Fibroblast of skin of scalp (primary cell): ENCODE measurements at places on chromosomes 1 and 21.

DNA sequence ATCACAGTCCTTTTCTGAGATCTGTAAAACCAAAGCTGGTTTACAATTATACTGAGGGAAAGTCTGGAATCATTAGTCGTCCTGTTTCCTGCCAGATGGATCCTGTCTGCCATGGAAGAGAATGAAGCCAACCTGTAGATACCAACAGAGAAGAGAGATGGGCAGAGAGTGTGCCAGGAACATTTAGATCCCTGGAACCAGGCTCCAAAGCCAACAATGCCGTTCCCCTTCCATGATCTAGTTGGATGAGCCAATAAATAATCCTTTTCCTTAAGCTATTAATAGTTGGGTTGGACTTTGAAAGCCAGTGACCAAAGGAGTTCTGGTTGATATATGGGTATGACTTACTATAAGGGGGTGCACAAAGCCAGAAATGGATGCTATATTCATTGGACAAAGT is 15.0 kb downstream of the CAPN8 start:
- DNase-seq, result no peak

GRCh38 chr1:68321084-68321685 is 88.9 kb upstream of the WLS start:
- peak; percentile 54 for DNase-seq

DNA sequence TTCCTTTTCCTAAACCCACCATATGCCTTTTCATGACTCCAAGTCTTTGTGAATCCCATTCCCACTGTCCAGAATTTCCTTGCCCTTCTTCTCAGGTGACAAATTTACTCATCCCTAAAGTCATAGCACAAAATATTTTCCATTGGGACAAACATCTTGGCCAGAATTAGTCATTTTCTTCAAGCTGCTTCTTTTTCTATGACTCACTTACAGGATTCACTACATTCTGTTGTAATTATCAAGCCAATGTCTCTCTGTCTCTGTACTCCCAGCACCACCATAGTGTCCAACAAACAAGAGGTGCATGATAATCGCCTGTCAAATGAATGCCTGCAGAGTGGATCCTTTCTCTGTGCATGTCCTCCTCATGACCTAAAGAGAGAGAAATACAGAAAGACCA is 37.8 kb downstream of the SGIP1 start:
- DNase-seq, result peak; percentile 76

GRCh38 chr1:12485231-12486058 is 132.6 kb downstream of the DHRS3 start:
- peak; percentile 72 for DNase-seq

GRCh38 chr1:26034504-26035202 is 11.3 kb downstream of the SLC30A2 start:
- DNase-seq, result no peak

- no peak for DNase-seq
Observed at GRCh38 chr1:183891158-183891856, 86.4 kb downstream of the RGL1 start.

- DNase-seq, result peak; percentile 73
Observed at GRCh38 chr1:17636612-17637011, 97.1 kb downstream of the ARHGEF10L start.

GRCh38 chr1:190679454-190679853 is 201.8 kb upstream of the BRINP3 start:
- no peak for DNase-seq

GRCh38 chr1:205934788-205935187 is 8.5 kb downstream of the SLC26A9 start:
- no peak for DNase-seq

DNA sequence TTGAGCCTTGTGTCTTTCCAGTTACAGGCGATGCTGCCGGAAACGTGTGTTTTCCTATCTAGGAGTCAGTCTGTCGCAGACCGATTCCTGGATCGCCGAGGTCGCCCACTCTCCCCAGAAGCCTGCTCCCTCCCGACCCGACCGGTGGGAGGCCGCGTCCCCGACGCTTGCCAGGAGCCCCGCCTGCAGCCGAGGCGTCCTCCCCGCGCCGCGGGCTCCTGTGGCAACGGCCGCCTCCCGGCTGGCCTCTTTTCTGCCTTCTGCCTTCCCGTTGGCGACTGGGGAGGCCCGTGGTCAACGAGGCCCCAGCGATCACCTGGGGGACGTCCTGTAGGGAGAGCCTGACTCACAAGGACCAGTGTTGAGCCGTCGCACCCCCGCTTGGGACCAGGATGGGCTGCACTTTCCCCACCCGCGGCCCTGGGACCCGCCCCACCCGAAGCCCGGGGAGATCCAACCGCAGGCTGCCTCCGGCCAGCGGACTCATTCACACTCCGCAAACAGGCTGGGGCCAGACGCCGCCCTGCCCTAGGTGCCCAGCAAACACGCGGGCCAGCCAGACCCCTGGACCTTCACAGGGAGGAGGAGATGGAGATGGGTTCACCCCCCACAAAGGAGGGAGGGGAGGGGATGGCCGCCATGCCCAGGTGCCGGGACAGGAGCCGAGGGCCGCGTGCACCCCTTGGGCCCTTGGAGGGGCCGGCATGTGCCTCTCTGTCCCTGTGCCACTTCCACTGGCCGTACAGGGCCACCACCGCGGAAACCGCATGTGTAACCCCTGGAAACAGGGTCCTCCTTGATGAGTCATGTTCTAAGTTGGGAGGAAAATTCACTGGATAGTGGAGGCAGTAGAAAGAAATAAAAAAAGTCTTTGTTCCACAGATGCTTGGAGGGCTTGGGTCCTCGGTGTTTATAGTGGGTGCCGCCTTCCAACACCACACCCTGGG is 7.2 kb upstream of the COL6A1 start:
- DNase-seq, result peak; percentile 78

DNA sequence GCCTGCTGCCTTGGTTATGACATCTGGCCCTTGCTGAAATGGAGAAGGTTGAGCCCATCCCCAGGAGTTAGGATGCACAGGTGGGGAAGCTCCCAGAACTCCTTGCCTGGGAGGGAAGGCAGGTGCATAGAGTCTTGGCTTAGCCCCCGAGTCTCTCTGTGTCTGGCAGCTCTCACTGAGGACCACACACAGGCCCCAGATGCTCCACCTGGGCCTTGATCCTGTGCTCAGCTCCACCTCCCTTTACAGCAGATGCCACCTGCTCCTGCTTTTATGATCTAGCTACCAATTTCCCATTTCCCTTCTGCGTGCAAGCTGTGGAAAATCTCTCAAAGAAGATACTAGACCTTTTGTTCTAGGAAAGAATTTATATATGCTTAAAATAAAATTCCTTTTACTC is 28.8 kb upstream of the KCNJ6 start:
- no peak for DNase-seq

DNA sequence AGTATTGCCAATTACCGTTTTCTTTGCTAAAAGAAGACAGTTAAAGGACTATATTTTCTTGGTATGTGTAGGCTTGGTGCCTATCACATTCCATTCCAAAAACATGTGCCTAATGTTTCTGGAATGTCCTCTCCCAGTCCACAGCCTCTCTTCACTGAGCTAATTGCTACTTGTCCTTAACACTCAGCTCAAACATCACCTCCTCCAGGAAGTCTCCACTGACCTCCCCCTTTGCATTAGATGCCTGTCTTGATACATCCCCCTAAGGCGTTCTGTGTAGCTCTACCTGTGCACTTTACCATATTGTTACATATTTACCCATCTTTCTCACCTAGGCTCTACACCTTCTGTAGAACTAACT is 195.6 kb upstream of the CAMK1G start:
- peak; percentile 78 for DNase-seq

- no peak for DNase-seq
Observed at GRCh38 chr1:246527402-246528088, 20.5 kb upstream of the SMYD3 start.

DNA sequence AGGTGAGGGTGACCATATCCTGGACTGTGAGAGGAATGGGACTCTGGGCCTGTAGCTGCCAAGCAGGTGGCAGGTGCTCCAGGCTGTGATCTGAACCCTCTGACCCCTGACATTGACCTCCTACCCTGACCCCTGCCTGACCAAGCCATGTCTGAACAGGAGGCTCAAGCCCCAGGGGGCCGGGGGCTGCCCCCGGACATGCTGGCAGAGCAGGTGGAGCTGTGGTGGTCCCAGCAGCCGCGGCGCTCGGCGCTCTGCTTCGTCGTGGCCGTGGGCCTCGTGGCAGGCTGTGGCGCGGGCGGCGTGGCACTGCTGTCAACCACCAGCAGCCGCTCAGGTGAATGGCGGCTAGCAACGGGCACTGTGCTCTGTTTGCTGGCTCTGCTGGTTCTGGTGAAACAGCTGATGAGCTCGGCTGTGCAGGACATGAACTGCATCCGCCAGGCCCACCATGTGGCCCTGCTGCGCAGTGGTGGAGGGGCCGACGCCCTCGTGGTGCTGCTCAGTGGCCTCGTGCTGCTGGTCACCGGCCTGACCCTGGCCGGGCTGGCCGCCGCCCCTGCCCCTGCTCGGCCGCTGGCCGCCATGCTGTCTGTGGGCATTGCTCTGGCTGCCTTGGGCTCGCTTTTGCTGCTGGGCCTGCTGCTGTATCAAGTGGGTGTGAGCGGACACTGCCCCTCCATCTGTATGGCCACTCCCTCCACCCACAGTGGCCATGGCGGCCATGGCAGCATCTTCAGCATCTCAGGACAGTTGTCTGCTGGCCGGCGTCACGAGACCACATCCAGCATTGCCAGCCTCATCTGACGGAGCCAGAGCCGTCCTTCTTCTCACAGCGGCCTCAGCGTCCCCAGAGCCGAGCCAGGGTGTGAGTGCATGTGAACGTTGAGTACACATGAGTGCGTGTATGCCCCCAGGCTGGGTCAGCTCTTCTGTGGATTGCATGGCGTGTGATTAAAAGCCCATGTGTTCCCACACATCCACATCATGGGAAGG is 3.1 kb downstream of the TMEM125 start:
- DNase-seq, result no peak

GRCh38 chr21:16218682-16219343 is 489.0 kb downstream of the USP25 start:
- DNase-seq, result no peak

- DNase-seq, result no peak
Observed at GRCh38 chr1:10456661-10457060, 6.8 kb downstream of the CORT start.

DNA sequence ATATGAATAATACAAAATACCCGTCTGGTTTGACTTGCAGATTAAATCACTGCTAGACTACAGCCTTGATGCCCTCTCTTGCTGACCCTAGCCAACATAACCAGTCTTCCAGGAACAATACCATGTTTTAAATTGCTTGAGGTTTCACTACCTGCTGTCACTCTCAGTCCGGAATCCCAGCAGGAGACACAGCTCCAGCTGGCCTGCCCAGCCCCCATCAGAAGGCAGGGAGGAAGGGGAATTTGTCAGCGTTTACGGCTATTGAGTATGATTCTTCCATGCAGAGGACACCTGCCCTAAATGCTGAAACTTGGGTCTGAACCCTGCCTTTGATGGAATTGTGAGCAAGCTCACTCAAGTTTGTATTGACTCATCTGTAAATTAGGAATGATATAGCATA is 33.0 kb downstream of the ZNF496 start:
- no peak for DNase-seq

DNA sequence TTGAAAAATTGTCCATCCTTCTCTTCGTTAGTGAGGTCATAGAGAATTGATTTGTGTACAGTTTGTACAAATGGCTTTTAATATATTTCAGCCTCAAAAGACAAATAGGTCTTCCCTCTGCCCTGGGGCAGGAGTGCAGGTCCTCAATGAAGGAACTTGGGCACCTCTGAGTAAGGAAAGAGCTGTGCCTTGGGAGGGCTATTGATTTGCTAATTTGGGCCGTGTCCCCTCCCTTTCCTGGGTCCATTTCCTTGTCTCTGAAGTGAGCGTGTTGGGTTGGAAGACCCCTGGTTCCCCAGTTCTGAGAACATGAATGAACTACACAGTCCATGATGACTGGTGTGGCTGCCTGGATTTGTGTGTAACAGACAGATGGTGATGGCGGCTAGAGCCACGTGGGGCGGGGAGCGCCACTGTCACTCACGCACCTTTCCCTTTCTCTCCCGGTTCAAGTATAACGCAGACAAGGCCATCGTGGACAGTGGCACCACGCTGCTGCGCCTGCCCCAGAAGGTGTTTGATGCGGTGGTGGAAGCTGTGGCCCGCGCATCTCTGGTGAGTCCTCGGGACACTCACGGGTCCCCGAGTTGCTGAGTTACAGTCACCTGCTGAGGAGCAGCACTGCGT is 71.0 kb upstream of the FAM3B start:
- no peak for DNase-seq

DNA sequence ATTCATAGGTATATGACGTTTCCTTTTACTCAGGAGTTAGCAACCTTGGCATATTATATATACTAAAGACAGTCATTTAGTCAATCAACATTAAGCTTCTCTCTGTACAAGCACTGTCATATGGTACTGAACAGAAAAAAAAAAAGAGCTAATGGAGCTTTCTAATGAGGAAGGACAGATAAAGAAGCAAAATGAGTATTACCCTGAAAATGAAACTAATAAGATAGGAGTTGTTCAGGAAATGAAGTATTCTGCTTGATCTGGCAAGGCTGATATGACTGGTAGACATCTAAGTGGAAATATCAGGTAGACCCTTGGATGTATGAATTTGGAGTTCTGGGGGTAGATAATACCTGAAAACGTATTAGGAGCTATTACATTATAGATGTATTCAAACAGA is 4.3 kb upstream of the IKBKE start:
- DNase-seq, result no peak

GRCh38 chr1:23246274-23246673 is 29.0 kb upstream of the HTR1D start:
- DNase-seq, result no peak

GRCh38 chr1:43841321-43842174 is 92.1 kb upstream of the ARTN start:
- no peak for DNase-seq

- no peak for DNase-seq
Observed at GRCh38 chr1:2087766-2088165, 37.6 kb downstream of the PRKCZ start.

- no peak for DNase-seq
Observed at GRCh38 chr1:167249702-167250101, 29.0 kb downstream of the POU2F1 start.

GRCh38 chr1:10909697-10910680 is 102.5 kb upstream of the TARDBP start:
- peak; percentile 36 for DNase-seq

GRCh38 chr1:156052862-156053767 is 483 bp downstream of the UBQLN4 start:
- DNase-seq, result peak; percentile 65

DNA sequence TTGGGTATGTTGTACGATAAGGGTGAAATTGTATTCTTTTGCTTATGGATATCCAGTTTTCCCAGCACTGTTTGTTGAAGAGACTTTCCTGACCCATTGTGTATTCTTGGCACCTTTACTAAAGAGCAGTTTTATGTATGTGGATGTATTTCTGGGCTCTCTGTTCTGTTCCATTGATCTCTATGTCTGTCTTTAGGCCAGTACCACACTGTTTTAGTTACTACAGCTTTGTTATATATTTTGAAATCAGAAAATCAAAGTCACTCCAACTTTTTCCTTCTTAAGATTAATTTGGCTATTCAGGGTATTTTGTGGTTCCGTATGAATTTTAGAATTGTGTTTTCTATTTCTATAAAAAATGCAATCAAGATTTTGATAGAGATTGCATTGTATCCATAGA is 62.8 kb upstream of the C1orf146 start:
- DNase-seq, result no peak

DNA sequence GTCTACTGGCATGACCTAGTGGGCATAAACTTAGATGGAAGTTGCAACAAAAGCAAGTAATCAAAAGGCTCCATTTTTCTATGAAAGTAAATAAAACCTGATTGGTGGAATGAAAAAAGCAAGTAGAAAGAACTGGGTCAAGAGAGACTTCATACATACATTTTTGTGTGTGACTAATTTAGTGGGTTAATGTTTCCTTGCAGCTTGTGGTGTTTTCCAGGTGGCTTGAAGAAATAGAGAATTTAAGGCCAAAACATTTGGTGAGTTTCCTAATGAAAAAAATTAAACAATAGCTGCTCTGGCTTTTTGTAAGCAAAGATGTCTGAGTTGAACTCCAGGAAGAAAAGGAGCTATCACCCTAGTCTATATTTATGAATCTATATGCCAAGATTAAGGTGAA is 71.0 kb downstream of the ZC3H11B start:
- no peak for DNase-seq
